ENCODE measurements at places on chromosomes 1 and 21.

- no peak for DNase-seq
Measured at GRCh38 chr1:91791691-91792488, 94.1 kb downstream of the TGFBR3 start.

DNA sequence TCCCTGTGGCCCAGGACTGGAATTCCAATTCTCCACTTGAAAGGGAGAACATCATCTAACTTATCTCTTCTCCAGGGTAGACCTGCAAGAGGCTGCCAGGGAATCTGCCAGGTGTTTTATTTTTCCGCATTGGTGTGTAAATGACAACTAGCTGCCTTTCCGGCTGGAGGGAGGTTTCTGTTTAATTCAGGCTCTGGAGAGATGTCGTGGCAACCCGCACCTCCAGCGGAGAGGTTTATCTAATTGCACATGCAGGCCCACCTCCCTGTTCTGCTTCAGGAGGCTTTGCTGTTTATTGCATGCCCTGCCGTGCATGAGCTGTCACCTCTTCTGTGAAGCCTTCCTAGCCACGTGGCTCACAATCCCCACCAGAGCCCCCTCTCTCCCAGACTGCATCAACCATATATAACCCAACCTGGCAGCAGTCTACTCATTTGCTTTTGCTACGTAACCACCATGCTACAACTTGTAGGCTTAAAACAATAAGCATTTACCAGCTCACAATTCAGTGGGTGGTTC is 151.6 kb downstream of the C1orf94 start:
- DNase-seq: no peak

GRCh38 chr1:3036447-3037280 is 15.4 kb downstream of the ACTRT2 start:
- no peak for DNase-seq

DNA sequence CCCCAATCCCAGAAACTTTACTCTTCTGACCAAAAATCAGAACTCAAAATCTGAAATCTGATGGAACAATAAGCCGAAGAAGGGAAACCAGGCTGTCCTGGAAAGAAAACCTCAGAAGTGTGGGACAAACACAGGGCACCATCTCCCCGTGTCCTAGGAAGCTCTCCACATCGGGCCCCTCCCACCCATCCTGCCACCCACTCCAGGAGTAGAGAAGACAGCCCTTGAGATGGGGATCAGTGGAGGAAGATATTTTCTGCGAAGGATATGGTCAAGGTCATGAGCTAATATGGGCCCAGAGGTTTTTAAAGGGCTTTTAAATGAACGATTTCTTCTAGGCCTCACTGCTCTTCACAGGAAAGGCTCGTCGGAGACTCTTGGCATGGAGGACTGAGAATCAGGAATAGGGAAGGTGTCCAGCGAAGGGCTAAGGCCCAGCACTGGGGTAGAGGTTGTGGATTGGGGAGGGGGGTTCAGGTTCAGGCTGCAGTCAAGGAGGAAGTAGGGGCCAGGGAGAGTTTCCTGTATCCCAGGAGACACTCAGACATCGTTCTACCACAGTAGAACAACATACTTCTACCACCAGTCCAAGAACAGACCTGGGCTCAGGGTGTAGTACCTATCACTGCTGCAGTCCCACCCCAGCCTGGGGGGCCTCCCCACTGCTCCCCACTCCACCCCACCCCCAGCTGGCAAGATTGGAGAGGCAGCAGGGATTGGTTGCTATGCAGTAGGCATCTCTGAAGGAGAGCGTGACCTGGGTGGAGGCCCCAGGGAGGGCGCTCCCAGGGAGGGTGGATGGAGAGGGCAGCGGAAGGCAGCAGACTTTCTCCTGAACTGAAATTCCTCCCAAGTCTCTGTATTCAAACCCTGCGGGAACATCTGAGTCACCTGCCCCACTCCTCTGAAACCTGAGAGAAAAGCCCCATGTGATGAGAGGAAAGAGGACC is 1.2 kb upstream of the S100A5 start:
- no peak for DNase-seq

DNA sequence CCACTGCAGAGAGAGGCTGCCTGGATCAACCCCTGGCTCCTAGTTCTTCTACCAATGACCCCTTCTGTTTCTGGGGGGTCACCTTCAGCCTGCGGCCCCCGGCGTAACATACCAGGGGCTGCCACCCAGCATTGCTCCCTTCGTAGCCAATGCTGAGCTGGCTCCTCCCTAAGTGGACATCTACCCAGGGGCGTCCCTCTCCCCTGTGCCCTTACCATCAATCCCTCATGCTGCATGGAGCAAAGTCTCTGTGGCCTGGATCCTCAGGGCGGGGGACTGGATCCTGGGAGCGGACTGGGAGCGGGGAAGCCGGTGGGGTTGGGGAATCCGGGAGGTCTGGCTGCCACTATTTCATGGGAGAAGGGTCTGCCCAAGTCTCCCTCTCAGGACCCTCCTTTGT is 28.6 kb downstream of the TRIM67 start:
- DNase-seq: no peak

DNA sequence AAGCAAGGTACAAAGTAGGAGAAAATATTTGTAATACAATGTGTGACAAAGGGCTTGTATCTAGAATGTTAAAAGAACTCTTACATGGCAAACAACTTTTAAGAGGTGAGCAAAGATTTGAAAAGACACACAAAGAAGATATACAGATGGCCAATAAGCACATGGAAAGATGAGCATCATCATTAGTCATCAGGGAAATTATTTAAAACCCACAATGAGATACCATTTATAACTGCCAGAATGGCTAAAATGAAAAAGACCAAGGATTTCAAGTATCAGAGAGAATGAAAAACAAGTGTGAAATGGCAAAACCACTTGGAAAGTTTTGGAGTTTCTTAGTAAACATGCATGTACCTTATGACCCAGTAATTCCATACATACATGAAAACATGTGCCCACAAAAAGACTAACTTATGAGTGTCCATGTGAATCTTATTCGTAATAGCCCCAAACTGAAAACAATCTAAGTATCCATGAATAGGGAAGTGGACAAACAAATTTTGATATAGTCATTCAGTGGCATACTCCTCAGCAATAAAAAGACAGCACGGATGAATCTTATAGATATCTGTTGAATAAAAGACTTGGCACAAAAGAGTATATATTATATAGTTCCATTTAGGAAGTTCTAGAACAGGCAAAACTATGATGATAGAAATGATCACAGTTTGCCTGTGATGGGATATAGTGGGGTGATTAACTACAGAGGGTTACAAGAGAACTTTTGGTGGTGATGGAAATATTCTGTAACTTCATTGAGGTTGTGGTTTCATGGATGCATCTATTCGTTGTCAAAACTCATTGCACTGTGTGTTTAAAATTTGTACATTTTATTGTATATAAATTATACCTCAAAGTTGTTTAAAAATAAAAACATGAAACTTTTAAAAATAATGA is 82.0 kb downstream of the DISP1 start:
- DNase-seq: no peak

DNA sequence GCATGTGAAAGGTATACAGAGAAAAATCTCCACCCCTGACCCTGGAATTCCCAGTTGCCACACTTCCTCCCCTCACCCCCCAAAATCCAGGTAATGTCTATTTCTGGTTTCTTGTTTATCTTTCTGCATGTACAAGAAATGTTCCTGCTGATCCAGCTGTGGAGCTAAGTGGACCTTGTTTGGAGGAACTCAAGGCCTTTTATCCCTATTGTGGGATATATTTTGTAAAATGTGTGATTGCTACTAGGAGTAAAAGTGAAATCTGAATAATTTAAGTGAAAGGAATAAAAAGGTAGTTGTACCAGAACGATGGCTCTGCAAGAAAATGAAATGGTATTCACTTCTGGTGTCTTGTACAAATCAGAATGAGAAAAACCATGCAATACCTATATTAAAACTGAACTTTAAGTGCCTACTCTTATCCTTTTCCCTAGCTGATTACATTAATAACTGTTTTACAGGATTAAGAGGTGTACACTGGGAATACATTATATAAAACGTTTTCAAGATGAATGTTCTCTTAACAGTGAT is 3.0 kb downstream of the SPEN start:
- DNase-seq: no peak

- DNase-seq: no peak
Measured at GRCh38 chr1:229523052-229523451, 14.9 kb upstream of the NUP133 start.

DNA sequence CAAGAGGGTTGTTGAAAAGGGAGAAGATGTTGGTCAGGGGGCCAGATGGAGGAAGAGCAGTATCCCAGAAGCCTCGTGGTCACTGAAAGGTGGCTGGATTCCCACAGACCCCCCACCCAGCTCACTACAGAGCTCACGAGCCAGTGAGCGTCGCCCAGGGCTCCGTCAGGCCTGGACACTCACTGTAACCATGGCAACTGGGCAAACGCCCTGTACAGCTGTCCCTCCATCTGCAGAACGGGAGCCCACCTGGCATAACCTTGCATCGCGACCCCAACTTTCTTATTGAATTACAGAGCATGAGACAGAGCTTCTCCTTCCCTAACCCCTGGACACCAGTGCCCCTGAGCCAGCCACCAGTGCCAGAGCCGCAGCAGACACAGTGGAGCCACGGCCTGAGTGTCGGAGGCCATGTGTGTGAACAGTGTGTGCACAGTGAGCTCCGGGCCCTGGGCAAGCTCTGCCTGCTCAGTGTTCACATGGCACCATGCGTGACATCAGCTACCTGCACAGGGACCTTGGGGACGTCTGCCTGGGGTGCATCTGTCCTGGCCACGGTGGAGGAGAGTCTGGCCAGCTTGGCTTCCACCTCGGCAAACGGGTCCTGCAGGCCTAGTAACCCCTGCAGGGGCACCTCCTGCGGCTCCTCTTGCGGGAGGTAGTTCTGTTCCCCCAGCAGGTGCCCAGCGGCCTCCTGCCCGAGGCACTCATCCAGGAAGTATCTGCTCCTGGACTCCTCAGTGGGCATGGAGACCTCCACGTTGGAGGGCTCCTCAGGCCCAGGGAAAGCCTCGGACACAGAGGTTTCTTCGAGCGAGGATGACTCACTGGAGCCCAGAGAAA is 25.9 kb upstream of the DDOST start:
- DNase-seq: no peak

DNA sequence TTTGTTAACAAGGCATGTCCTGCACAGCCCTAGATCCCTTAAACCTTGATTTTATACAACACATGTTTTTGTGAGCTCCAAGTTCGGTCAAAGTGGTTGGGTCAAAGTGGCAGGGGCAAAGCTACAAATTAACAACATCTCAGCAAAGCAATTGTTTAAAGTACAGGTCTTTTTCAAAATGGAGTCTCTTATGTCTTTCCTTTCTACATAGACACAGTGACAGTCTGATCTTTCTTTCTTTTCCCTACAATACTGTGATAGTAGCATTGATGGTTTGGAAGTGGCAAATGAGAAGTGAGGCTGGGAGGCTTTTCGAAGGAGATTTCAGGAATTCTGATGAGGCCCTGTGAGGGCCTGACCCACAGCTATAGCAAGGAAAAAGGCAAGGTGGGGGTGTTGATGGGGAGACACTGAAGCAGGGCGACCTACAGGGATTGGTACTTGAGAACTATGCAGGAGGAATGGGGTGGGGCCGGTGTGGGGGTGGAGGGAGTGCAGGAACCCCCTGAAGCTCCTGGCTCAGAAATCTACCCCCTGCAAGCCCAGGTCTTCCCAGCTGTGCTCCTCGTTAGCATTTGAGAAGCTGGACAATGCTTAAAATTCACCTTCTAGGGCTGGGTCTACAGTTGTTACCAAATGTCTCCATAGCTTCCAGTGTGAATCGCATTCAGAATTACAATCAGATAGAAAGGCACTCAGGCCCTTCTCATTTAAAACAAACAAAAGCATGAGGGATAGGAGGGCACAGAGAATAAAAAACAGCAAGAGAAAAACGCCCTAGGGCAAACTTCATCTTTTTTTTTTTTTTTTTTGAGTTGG is 102.6 kb upstream of the PPM1J start:
- no peak for DNase-seq

DNA sequence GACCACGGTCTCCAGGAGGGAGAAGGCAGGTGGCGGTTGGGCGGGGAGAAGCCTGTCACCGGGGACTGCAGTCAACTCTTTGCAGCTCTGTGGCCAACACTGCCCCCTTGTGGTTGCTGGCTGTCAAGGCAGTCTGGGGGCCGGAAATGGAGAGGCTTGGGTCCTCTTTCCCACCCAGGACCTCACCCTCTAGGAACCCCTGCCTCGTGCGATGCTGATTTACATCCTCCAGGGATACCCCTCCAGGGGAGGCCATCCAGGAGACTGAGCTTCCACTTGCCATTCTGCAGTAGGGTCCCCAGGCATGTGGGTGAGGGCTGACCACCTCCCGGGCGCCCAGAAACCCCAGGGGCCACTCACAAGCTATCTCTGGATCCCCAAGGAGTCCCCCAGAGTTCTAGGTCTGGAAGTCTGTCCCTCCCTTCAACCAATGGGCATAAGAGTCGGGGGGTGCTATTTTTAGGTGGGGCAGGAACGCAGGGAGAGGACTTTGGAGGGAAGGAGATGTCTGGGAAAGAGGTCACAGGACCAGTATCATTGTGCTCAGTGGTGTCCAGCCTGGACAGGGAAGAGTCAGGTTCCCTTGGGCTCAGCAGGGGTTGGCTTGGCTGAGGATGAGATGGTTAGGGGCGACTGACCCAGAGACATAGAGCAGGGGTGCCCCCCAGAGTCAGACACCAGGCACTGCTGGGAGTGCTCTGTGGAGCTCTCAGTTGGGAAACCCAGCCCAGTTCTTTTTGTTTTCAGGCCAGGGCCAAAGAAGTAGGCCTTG is 7.1 kb upstream of the GPR61 start:
- peak; percentile 86 for DNase-seq

DNA sequence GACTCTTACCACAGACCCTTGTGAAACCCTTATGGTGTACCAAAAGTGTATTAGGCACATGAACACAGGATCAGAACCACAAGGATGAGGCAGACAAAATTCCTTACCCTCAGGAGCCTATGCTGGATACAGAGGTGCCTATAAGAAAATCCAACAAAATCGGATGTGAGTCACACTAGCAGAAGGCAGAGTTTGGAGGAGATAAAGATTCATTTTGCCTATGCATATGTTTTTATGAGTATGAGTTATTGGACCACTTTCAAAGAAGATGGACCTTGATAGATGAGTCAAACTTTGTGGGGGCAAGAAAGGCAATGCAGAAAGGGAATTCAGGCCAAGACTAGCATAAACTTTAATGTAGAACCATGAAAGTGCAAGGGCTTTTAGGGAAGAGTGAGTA is 17.0 kb downstream of the CAMK1G start:
- no peak for DNase-seq

GRCh38 chr1:64745181-64745985 is 508 bp downstream of the RAVER2 start:
- peak; percentile 18 for DNase-seq

DNA sequence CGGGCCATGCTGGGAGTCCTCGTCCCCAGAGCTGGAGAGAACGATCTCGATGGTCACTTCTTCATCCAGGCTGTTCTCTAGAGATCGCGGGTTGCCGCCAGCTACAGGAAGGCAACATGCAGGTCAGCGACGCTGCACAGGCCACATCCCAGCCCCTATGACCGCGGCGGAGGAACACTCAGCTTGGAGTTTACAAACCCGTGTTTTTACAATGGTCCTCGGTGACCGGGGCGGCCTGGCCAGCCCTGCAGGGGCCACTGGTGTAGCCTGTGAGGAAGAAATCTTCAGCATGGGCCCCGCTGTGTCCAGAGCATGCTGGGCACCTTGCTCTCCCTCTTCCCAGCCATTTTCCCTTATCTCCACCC is 30.5 kb downstream of the ZNF496 start:
- DNase-seq: no peak

Data from AG08396 (cell line).